ENCODE measurements at places on chromosomes 16 and 17.
A peak's percentile ranks its signal among the peaks of the same experiment; 100 is the strongest.

- DNase-seq, result peak; percentile 80
These were observed 5.4 kb upstream of the ICAM2 start for GRCh38 chr17:64025732-64026294.

DNA sequence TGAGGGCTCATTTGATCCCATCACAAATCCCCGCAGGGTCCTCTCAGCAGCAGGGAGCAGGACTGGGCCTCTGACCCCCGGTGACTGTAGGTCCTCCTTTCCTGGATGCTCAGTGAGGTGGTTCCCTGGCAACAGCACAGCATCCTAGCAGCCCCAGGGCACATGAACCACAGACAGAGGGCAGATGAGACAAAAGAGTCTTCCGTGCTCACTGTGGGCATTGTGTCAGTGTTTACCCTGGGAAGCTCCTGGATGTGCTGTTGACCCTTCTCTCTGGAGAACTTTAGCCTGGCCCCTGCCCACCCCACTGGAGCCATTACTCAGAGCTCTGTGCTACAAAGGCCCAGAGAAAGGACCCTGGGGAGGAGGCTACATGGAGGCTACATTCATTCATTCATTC, 21.7 kb upstream of the TMEM220 start:
- DNase-seq, result no peak

GRCh38 chr17:79811868-79812352, 15.0 kb upstream of the CBX8 start:
- DNase-seq, result no peak

GRCh38 chr16:31493506-31494125, 10.7 kb downstream of the SLC5A2 start:
- DNase-seq, result no peak

- no peak for DNase-seq
These were observed 14.7 kb upstream of the TMEM220 start for GRCh38 chr17:10744501-10745000.

DNA sequence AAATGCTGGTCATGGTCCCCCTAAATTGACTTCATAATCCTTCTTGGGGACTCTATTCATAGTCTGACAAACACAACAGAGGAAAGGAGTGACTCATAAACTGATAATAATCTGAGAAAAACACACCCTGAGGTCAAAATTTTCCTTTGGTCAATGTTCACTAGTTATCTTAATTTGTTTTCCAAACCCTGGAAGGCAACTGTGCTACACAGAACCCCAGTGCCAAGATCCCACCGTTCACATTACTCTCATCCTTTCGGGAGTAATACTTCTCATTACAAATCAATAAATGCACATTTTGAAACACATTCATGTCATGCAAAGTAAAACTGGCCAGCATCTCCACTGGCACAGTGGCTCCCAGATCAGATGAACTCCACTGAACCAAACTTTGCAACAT, 23.2 kb downstream of the COIL start:
- no peak for DNase-seq

DNA sequence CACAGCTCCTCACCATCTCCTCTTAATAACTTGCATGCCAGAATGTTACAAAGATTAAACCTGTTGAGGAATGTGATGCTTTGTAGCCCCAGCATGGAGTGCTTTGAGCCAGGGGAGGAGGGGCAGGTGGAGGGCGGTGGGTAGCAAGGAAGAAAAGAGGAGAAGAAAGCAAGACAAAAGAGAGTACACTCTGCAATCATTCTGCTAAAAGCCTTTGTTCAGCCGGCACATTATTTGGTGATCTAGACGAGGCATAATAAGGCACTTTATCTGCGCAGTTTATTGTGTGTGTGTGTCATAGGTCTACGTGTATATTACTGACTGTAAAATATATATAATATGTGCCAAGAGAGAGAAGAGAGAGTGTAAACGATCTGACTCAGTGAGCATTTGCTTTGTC, 139.1 kb downstream of the SOX9 start:
- DNase-seq, result no peak

- DNase-seq, result no peak
These were observed 28.3 kb downstream of the XPO6 start for GRCh38 chr16:28183484-28183883.

DNA sequence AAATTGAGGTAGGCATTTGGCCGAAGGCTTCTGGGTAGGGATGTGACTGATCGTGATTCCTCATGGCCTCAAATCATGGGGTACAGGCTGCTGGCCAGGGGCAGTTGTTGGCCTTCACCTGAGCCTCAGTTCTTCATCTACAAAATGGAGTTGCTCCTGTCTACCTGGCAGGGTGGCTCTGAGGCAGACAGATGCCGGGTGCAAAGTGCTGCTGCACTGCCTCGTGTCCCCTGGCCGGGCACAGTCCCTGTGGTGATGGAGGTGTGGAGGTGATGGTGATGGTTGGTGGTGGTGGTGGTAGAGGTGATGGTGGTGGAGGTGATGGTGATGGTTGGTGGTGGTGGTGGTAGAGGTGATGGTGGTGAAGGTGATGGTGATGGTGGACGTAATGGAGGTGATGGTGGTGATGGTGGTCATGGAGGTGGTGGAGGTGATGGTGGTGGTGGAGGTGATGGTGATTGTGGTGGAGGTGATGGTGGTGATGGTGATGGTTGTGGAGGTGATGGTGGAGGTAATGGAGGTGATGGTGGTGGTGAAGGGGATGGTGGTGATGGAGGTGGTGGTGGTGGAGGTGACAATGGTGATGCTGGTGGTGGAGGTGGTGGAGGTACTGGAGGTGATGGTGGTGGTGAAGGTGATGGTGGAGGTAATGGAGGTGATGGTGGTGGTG, 52.6 kb downstream of the RNF213 start:
- no peak for DNase-seq

Data from SK-N-DZ (cell line).